NCI-H345 (cell line): ENCODE measurements at places on chromosomes 3 and 15.
A peak's percentile ranks its signal among the peaks of the same experiment; 100 is the strongest.

GRCh38 chr3:8757551-8758518 is 11.6 kb downstream of the OXTR start:
- DNase-seq = no peak

DNA sequence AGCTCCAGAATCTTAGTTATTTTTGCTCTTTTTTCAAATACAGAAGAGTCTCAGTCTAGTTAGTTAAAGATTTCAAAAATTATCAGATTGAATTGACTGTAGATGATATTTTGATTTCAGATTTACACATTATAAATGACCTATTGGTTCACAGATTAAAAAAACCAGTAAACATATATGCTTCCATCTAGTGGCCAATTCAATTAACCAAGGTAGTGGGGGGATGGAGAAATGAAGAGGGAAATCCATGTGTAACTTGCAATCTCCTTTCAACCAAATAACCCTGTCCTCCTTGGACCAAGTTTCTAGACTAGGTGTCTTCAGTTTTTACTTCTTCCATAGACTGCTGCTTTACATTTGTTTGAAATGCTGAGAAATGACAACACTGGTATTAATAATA is 789.8 kb downstream of the ROBO1 start:
- no peak for DNase-seq

DNA sequence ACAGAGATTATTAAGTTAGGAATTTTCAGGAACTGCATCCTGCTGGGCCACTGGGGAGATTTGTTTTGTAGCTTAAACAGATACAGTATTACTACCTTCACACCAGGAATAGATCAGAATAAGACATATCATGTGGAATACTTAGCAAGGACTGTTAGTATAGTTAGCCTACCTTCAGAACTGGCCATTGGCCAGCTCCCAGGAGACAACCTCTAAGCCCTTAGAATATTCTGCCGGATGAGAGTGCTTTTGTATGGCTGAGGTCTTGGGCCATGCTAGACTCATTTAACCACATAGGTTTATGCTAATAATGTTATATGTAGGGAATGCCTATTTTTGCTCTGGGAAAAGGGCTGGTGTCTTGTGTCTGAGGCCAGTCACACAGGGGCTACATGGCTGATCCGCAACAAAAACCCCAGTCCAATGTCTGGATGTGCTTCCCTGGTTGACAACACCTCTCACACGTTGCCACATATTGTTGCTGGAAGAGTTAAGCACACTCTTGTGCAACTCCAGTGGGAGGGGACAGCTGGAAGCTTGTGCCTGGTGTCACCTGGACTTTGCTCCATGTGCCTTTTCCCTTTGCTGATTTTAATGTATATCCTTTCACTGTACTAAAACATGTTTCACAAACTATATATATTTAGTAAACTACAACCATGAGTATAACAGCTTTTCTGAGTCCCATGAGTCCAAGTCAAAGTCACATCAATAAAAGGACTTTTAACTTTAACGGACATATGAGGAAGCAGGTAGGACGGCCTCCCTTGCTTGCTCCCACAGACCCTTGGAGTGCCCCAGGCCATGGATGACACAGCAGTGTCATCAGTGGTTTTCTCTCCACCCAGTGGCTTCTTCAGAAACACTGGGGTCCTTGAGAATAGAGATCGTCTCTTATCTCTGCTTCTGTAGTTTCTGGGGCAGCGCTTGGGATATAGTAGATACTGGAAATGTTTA is 118.0 kb upstream of the C3orf80 start:
- no peak for DNase-seq

DNA sequence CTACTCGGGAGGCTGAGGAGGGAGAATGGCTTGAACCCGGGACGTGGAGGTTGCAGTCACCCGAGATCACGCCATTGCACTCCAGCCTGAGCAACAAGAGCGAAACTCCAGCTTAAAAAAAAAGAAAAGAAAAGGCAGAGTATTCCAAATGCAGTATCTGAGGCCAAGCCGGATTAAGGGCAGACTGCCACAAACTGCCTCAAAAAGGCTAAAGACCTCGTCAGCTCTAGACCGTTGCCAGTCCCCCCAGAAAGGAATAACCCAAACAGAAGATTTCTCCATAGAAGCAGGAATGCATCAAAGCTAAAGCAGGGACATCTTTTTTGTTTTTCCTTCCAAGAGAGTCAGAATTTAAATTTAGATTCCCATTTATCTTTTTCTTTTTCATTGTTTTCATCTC is 72.9 kb downstream of the TM4SF4 start:
- no peak for DNase-seq

DNA sequence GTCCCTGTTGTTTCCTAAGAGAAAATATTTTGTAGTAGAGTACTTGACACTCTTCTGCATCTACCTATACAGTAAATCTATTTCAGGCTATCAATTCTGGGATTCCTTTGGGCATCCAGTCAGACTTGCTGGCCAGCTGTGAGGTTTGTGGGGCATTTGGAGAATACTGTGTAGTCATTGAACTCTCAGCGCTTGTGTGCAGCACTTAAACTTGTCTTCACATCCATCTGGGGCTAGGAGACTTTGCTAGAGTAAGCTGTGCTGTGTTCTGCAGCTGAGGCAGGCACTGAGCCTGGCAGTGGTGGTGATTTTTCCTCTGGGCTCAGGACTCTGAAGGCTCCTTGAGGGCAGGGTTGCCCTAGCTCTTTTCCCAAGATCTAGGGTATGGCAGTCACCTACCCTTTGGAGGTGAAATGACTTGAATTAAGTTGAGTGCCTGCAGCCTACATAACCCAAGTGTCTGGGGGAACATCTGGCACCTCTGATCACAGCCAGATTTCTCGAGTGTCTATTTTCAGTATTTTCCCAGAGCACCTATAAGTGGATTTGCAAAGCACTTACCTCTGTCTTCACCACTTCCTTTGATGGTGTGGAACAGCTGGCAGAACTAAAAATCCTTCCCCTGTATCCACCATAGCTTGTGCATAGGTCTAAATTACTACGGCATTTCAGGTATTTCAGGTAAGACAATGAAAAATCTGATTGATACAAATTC is 19.3 kb downstream of the CLSTN2 start:
- DNase-seq = no peak

GRCh38 chr3:109072194-109072593 is 45.7 kb downstream of the MORC1 start:
- DNase-seq = no peak

GRCh38 chr3:36165509-36166290 is 214.6 kb upstream of the STAC start:
- no peak for DNase-seq

DNA sequence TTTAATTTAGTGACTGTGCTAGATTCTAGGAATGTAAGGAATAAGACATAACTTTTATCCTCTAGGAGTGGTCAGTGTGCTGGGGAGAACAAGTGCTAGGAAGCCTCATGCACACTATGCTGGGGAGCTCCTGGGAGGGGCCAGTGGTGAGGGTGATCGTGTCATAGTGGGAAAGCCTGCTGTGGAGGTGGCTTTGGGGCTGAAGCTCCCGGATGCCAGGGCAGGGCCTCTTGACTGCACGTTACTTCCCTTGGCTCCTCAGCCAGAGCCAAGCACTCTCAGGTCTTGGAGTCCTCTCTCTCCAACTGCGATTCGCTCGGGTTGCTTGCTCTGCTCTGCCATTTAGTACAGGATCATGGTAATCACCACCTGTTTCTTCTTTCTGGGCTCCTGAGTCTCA is 33.6 kb downstream of the SQOR start:
- DNase-seq = no peak

- peak; percentile 16 for DNase-seq
These were observed 4.4 kb upstream of the XIRP1 start for GRCh38 chr3:39196671-39197356.

GRCh38 chr3:141773676-141774075 is 10.5 kb downstream of the GRK7 start:
- DNase-seq = no peak

- no peak for DNase-seq
These were observed 139.1 kb upstream of the RAD18 start for GRCh38 chr3:9102240-9102981.

GRCh38 chr15:37019479-37020433 is 80.6 kb downstream of the MEIS2 start:
- peak; percentile 44 for DNase-seq

GRCh38 chr3:113292933-113293332 is 81.6 kb downstream of the BOC start:
- DNase-seq = no peak

GRCh38 chr3:9087831-9088413 is 124.7 kb upstream of the RAD18 start:
- DNase-seq = no peak

DNA sequence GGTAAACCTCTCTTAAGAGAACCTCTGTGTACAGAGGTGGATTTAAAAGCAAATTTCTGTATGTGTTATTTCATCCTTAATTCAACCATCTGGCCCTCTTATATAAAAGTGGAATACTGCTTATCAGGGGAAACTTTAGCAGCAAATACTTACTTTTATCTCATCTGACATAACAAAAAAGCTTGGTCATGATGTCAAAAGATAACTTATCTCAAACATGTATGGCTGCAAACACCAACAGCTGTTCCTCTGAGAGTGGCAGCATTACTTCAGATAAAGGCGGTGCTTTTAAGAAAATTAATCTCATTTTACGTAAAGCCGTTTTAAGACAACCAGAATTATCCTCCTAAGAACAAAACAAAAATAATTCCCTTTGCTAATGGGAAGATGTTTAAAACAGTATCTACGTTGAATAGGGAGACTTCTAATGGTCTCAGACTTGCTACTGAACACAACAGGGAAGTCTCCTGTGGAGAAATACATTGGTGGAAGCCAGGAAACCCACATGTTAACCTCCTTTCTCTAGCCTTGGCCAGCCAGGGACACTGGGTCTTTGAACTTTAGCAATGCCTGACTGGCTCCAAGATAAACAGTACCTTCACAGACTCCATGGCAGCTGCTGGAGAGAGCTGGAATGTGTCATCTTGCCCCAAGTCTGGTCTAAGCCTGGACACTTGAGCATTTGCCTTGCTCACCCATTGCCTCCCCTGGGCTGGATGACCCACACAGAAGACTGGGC is 18.1 kb downstream of the ARRDC4 start:
- DNase-seq = no peak

DNA sequence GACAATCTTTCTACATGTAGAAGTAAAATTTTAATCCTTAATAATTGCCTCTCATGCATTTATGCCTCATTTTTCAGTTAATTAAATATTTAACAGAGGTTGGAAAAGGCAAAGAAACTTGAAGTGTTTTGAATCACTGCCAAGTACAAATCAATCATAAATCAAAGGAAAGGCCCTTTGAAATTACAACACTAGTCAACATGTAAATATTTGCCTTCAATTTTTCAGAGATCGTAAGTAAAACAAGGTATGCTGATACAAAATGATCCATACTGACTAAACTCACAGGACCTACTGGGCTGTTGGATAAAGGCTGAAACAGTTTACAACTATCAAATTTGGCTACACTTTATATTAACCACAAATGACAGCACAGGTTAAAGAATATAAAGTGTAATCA is 33.9 kb downstream of the ZBBX start:
- no peak for DNase-seq

DNA sequence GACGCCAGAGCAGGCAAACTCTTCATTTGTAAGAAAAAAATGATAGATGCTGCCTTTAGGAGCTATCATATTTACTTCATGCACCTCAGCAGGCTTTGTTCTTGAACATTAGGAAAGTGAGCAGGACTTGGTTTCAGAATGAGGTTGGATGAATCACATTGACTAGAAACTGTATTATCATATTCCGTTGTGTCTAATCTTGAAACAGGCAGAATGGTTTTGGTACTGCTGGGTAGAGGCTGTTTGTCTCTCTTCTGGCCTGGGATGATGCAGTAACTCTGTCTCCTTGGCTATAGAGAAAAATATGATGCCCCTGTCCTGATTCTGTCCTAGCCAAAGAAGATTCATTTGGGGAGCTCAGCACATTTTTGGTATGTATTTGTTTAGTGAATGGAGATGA is 344.2 kb upstream of the GRM7 start:
- no peak for DNase-seq
